T-helper 9 cell (primary cell): ENCODE measurements at places on chromosomes 12 and 14.

GRCh38 chr14:89572596-89573398, 155.8 kb upstream of the FOXN3 start:
- DNase-seq: no peak

DNA sequence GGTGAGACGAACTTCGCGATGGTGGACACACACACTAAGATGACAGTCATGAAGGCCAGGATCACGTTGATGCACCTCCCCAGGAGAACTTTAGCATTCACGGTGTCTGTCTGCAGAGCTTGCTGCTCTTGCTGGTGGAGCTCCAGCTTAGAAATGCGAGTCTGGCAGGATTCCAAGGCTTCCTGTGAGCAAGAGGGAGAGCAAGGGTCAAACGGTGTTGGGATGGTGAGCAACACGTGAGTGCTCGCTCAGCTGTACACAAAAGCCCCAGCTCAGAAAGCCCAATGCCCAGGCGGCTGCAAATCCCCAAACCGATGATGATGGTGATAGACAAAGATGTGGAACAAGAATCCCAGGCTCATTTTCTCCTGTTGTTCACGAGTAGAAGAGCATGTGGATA, 78.8 kb downstream of the TMCC3 start:
- DNase-seq: no peak

DNA sequence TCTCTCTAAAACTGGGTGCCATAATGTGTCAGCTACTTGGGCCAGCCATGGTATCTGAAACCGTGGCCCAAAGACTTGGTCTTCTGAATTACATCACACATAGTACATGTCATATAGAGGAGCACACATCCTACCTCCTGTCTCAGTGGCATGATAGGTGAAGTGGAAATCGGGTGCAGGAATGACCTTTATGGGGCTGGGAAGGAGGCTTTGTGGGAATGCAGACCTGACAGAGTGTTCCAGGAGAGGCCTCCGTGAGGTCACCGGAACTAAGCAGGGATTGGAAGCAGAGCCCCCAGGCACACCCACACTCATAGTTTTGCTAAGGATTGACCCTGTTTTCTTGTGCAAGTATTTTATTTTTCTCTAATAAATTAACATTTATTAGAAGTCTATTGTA, 82.6 kb downstream of the NTF3 start:
- no peak for DNase-seq

DNA sequence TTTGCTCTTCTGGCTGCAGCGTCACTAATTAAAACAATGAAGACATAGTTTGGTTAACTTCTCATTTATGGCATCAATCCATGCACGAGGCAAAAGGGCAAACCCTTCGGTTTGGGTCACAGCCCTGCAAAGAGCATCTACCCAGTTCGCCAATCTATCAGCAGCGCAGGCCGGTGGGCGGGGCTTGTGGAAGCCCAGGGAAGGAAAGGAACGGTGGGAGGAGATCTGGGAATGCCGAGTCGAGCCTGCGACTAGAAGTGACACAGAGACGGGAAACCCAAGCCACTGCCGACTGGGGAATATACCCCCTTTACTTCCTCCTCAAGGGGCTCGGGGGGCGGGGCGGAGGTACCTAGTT, 466 bp downstream of the KICS2 start:
- peak; percentile 47 for DNase-seq

- no peak for DNase-seq
Observed at GRCh38 chr14:51298895-51299294, 58.8 kb downstream of the TMX1 start.

GRCh38 chr12:104223712-104224111, 8.1 kb downstream of the TXNRD1 start:
- DNase-seq: no peak

- peak; percentile 24 for DNase-seq
Observed at GRCh38 chr12:12439636-12440035, 82.8 kb downstream of the BORCS5 start.

DNA sequence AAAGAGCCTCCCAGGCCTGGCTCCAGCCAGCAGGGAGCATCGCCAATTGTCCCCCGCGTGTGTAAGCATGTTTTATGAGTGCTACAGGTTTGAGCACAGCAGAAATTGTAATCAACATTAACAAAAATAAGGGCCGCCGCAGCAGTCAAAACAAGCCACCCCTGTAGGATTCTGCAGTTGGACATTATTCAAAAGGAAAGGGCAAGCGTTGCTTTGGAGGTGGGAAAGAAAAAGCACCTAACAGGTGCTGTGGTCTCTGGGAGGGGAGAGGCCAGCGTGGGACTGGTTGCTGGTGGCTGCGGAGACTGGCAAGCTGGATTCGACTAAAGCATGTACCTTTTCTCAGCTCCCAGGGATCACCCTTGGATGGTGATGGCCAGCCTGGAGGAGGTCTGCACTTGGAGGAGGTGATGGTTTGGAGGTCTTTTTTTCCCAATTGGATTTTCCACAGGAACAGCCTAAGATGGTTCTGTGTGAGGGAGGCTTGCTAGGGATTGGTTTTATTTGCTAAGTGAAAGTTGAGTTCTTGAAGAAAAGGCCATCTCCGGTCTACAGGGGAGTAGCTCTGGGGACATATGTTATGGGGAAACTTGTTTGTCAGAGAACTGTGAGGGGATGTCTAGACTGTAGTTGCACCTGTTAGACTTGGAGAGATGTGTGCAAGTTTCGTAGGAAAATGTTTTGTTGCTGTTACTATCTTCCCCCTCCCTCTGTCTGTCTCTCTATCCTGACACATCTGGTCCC, 2.0 kb downstream of the DYRK2 start:
- no peak for DNase-seq

GRCh38 chr14:94998110-94998509, 159.2 kb downstream of the DICER1 start:
- no peak for DNase-seq

DNA sequence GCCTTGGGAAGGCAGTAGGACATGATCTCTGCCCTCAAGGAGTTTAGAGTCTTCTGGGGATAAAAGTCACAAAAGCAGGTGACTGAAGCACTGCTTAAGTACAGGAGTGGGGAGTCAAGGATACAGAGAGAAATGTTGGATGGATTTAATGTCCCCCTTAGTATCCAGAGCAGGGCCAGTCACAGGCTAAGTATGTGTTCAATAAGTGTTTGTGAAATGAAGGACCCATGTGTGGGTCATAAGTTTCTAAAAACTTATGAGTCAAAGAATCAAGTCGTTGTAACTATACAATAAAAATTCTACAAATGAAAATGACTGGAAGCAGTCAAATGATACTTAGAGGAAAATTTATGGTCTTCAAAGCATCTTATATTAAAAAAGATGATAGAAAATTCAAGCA, 25.1 kb downstream of the KRT80 start:
- no peak for DNase-seq

GRCh38 chr12:2607881-2608607, 186.7 kb upstream of the FKBP4 start:
- no peak for DNase-seq

- DNase-seq: no peak
Observed at GRCh38 chr14:72894623-72895378, 900 bp upstream of the DPF3 start.

GRCh38 chr14:89373185-89373584, 43.8 kb downstream of the FOXN3 start:
- no peak for DNase-seq

GRCh38 chr14:99040711-99041110, 231.3 kb downstream of the BCL11B start:
- no peak for DNase-seq

DNA sequence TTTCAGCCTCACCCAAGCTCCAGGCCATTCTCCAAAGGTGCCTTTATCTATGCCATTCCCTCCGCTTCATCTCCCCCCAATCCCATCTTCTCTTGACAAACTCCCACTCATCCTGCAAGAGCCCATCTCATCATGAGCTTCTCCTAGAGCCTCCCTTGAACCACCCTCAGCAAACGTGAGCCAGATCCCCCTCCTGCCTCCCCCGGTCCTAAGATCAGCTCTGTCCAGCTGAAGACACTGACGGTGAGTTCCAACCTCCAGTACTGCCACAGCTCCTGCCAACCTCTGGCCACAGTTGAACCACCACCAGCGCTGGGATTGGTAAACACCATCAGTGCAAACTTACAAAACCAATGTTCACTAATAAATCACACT, 124.6 kb downstream of the BCL11B start:
- DNase-seq: no peak

- peak; percentile 29 for DNase-seq
Observed at GRCh38 chr12:66288121-66288520, 14.2 kb upstream of the HELB start.

GRCh38 chr14:24132061-24132685, 1.7 kb downstream of the FITM1 start:
- DNase-seq: no peak

GRCh38 chr12:100031836-100032235, 47.1 kb upstream of the ANKS1B start:
- DNase-seq: no peak

DNA sequence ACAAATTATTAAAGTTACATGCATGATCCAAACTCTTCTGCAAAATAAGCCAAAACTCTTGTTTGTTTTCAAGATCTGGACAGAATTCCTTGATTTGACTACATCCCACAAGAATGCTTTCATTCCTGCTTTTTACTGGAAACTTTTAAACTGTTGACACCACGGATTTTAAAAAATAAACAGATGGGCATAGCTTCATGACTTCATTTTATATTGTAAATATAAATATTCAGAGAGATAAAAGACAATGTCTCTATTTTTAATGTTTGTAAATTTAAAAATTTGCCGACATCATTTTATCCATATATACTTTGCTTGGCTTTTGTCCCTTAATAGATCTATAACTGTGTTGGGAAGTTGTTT, 134.3 kb upstream of the DCN start:
- no peak for DNase-seq

- no peak for DNase-seq
Observed at GRCh38 chr14:60163693-60164092, 1.5 kb downstream of the DHRS7 start.

DNA sequence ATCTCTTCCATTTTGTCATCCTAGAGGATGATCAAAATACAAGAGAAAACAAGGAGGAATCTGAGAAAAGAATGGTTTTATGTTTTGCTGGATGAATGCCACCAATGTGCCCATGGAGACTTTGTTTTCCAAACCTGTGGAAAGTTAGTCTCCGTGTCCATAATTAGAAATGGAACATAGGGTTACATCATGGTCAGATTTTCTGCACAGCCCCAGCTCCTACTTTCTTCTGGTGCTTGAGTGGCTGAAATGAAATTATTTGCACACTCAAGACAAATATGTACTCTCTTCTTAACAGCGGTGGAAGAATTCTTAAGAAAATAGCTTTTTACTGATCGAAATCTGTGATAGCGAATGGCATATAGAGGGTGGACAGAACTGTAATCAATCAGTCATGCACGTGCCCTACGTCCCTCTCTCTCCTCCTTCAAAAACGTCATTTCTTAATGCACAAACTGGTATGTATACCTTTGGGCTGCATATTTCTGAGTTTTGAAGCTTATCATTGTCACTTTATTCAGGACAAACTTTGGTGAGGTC, 825.2 kb downstream of the AACS start:
- DNase-seq: no peak

- no peak for DNase-seq
Observed at GRCh38 chr14:81178063-81178462, 42.7 kb downstream of the GTF2A1 start.

GRCh38 chr14:69820991-69821390, 23.9 kb upstream of the SLC10A1 start:
- no peak for DNase-seq

GRCh38 chr12:15477761-15478160, 155.5 kb downstream of the PTPRO start:
- no peak for DNase-seq

GRCh38 chr12:6532927-6533652, 1.2 kb upstream of the GAPDH start:
- DNase-seq: no peak

- DNase-seq: no peak
Observed at GRCh38 chr12:119802472-119802871, 74.6 kb downstream of the CIT start.

- no peak for DNase-seq
Observed at GRCh38 chr14:85416771-85417170, 113.2 kb upstream of the FLRT2 start.

GRCh38 chr12:21764950-21765349, 9.6 kb downstream of the KCNJ8 start:
- no peak for DNase-seq

DNA sequence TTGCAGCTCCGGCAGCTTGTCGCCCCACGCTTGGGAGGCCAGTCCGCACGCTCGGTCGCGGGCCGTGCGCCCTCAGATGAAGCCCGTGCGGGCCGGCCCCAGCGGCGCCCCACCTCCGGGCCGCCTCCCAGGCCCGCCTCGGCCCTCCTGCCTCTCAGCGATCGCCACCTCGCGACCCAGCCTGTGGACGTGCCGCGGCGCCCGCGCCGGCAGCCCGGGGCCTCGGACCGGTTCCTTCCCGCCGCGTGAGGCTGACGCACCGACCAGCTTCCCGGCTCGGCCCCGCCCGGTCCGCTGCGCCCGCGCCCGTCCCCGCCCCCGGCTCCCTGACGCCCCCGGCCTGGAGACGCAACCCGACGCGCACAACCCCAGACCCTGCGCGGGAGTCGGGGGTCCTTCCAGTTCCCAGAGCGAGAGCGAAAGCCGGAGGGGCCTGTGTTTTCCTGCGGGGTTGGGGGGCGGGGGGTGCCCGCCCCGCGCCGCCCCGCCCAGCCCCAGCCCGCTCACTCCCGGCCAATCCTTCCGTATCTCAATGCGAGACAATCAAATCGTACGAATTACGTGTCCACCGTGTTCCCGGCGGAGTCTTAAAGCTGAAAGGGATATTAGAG, at the start of gene ERO1A:
TSS of gene ERO1A (minus strand) at position 78 of the 611 bp plus-strand sequence. CDS start at position 1, 77 bp downstream.
- DNase-seq: peak; percentile 57

GRCh38 chr12:12032260-12032791, 38.4 kb upstream of the BCL2L14 start:
- DNase-seq: no peak

DNA sequence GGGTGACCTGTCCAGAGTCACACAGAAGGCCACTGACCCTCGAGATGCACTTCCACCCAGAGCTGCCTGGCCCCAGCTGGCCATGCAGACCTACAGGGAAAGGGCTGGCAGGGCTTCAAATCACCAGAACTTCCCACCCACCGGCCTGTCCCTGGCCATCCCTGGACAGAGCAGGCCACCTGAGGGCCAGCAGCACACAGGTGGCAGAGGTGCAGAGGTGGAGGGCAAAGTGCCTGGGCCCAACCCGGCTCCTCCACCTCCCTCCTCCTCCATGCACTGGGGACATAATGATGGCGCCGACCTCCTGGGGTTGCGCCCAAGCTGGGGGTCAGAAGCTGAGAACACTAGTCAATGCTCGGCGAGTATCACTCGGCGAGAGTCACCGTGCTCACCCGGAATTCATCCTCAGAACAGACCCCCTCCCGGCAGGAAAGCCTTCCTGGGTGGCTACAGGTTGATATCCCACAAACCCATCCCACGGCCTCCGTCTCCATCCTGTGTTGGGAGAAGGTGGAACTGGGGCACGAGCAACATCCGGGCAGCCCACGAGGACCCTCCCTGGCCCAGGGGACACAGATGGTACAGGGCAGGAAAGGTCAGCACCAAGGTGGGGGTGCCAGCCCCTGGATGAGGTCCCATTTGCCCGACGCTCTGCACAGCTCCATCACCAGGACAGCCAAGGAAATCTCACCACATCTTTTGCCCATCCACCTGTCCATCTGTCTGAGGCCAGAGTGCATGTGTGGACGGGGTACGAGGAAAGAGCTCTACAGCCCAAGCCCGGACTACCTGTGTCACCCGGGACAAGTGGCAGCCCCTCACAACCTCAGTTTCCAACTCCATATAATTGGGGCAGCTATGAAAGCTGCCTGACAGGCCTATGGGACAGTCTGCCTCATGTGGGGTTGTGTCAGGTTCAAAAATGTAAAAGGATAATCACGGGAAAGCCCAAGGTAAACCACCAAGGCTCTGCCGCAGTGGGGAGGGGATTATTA, 10.8 kb downstream of the BEGAIN start:
- DNase-seq: no peak

GRCh38 chr12:124039276-124039675, 66.3 kb downstream of the ZNF664 start:
- DNase-seq: no peak
